BJ (cell line): ENCODE measurements at places on chromosomes 3 and 15. TPM values are rescaled to one million over a fixed set of nuclear protein-coding genes. Genes with fewer than 3 reads are reported as not detected.

The PAQR9 gene
- polyA plus RNA-seq = not detected in 2 replicates

GRCh38 chr3:69764121-69764741 lies 25.0 kb downstream of the MITF start:
- no peak for DNase-seq

The CKMT1A gene
- 0.17 TPM in 1 of 2 replicates, not detected in the other for polyA plus RNA-seq

GRCh38 chr3:27378331-27378730 lies 9.1 kb upstream of the NEK10 start:
- DNase-seq = no peak
